Posterior vena cava (tissue), 2 donors: ENCODE measurements at places on chromosomes 16 and 17. TPM values are rescaled to one million over a fixed set of nuclear protein-coding genes. Genes with fewer than 3 reads are reported as not detected.

The ITGAD gene
- total RNA-seq, result not detected

DNA sequence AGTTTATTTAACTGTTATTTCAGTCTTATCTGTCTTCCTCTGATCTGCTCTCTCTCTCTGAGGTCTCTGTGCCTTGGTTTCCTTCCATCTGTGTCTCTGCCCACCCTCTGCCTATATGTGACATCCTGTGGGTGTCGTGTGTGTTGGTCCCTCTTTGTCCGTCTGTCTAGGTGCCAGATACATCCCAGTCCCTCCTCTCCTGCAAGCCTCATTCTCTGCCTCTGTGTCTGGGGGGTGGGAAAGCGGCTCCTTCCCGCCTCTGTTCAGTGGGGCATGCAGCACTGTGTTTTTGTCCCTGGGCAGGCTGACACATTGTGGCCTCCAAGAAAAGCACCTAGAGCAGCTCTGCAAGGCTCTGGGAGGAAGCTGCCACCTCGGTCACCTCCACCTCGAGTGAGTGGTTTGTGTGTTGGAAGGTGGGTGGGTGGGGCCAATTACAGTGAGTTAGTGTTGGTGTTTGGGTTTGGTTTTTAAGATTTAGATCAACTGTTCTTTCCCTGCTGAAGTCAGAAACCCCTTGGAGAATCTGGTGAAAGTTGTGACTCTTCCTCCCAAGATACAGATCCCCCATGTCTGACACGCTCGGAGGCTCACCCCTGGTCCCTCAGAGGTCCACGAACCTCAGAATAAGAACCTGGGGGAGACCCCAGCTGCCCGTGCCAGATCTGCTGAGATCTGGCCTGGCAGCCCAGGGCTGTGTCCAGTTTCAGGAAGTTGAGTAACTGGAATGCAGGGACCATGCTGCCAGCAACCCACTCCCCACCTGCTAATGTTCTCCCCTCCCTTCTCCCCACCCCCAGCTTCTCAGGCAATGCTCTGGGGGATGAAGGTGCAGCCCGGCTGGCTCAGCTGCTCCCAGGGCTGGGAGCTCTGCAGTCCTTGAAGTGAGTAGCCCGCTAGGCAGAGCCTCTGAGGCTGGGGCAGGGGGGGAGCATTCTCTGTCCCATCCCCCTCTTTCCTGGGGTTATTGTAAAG, 50.9 kb upstream of the CPNE2 start:
- no peak for DNase-seq

The CMTM3 gene
- 29.7 TPM for total RNA-seq

- no peak for DNase-seq
Measured at GRCh38 chr17:16948587-16949376, 23.1 kb downstream of the TNFRSF13B start.

GRCh38 chr16:23520500-23520899, 10.2 kb upstream of the GGA2 start:
- DNase-seq, result no peak

The TNFRSF13B gene
- not detected for total RNA-seq

The OMG gene
- 2.1 TPM for total RNA-seq

The CCDC144A gene
- 11.9 TPM for total RNA-seq
